ENCODE measurements at places on chromosomes 1 and 21.

GRCh38 chr1:16015960-16016901 is 1.6 kb downstream of the HSPB7 start:
- no peak for DNase-seq

- DNase-seq, result no peak
These were observed 220.4 kb upstream of the CAMK1G start for GRCh38 chr1:209363112-209363511.

DNA sequence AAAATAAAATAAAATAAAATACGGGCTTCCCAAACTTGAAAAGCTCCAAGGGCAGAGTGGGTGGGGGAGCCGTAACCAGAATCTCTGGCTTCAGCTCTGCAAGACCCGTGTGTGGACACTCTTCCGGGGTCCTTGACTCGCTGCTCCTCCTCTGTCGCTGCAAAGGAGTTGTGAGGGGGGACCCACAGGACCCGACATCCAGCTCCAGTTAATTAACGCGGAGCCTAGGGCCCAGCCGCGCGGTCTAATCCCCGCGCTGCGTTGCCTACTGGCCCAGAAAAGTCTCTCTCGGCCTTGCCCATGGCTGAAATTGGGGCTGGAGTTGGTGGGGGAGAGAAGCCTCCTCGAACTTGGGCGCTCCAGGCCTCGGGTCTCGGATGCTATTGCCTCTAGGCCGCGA is 1.8 kb downstream of the LMX1A start:
- DNase-seq, result no peak

DNA sequence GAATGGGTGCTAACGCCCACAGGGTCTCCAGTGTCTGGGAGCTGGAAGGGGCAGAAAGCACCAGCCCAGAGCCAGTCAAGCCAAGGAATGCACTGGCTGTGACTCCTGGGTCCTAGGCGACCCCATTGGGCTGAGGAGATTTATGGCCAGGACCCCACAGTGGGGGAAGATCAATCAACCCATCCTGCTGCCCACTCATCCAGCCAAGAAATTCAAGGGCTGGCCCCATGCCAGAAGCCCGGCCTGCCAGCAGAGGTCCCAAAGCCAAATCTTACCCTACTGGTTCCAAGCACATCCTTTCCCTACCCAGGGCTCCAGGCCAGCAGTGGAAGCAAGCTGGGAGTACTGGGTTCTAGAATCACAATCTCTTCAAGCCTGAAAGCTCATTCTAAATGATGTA is 6.8 kb upstream of the PDZK1IP1 start:
- DNase-seq, result no peak

GRCh38 chr1:101183388-101183699 is 53.5 kb upstream of the S1PR1 start:
- no peak for DNase-seq

DNA sequence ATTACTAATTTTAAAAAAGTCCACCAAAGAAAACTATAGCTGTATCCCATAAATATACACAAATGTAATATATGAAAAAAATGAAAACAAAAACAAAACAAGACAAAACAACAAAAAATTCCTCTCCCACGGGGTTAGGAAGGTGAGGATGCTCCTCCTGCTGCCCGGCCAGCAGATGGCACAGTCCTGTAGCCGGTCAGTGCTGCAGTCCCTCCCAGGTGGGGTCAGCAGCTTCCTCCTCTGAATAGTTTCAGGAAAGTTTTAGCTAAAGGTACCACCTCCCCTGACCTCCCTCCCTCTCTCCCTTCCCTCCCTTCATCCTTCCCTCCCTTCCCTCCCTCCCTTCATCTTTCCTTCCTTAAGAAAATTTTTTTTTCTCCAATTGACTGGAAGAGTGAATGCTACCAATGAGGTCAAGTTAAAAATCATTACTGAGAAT is 67.8 kb upstream of the BCL10 start:
- no peak for DNase-seq

GRCh38 chr1:204792354-204792692 is 78.3 kb upstream of the NFASC start:
- no peak for DNase-seq

DNA sequence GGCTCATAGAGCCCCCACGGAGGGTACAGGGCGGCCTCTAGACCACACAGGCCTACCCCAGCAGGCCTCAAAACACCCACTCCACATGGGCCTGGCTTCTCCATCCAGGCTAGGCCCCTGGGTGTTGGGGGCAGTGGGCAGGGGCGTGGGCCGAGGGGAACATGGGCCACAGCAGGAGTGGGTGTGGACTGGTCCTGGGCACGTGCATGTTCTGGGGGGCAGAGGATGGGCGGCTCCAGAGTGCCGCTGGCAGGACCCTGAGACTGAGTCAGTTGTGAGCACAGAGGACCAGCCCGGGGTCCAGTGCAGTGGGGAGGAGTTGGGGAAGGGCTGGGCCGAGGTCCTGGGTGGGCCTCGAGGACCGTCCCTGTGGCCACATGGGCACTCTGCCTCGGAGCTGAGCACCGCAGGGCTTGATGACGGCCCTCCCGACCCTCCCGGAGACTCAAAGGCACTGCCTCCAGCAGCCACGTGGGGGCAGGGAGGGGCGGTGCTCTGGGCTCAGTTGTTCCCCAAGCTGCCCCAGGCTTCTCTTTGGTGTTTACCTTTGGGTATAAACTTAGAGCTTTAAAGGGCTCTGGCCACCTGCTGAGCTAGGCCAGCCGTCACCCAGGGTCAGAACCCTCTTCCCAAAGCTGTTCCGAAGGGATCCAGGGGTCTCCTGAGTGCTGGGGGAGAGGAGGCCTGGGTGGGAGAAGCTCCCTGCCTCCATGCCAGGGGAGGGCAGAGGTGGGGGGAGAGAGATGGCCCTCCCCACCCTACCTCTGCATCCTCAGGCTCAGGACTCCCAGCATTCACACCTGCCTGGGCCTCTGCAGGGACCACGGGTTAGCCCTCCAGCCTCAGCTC is 79.9 kb downstream of the MORN1 start:
- no peak for DNase-seq

DNA sequence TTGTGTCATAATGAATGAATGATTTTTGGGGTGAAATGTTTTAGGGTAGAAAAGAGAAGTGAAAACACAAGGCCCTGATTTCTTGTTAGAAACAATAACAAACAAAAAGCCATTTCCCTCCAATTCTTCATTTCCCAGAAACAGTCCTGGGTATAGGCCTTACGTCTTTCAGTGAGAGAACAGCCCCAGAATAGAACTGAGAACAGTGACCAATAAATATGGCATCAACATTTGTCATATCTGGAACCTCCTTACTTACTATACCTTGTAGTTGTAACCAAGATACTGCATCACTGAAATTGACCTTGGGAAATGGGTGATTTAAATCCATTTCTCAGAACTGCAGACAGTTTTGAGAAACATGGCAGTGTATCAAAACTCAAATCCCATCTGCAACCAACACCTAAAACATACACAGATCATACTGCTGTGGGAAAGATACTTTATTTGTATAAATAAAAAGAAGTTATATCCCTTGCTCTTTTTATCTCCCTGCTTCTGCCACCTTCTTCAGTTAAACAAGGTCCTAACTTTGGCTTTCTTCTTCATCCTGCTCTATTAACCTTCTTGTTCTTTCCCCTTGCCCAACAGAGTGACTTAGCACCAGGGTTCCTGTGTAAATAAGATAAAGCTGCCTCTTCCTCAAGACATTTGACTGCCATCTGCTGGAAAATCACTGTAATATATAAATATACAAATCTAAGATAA is 19.5 kb downstream of the XKR8 start:
- no peak for DNase-seq

GRCh38 chr1:213586587-213586972 is 401.2 kb upstream of the PROX1 start:
- DNase-seq, result no peak

- DNase-seq, result no peak
These were observed 34.2 kb downstream of the L1TD1 start for GRCh38 chr1:62228883-62229187.

- no peak for DNase-seq
These were observed 107.2 kb downstream of the FAF1 start for GRCh38 chr1:50852889-50853288.

- no peak for DNase-seq
These were observed 163.6 kb downstream of the RERE start for GRCh38 chr1:8653878-8654277.

GRCh38 chr1:243756529-243756928 is 93.5 kb downstream of the AKT3 start:
- no peak for DNase-seq

DNA sequence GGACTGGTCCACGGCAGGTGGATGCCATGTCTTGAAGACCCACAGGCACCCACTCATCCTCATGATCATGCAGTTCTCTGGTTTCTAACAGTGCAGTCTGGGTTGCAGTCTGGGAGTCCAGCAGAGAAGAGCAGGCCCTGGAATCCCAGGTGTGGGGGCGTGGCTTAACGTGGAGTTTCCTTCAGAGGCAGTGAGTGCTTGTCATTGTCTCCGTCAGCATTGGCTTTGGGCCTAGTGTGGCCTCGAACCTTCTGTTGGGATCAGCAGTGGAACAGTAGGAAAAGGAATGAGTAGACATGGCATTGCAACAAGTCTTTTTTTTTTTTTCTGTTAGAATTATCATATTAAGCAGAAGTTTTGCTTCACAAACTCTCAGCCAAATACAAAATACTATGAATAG is 12.8 kb downstream of the LGALS8 start:
- no peak for DNase-seq

- DNase-seq, result no peak
These were observed 15.3 kb upstream of the ZNF678 start for GRCh38 chr1:227548119-227548397.

DNA sequence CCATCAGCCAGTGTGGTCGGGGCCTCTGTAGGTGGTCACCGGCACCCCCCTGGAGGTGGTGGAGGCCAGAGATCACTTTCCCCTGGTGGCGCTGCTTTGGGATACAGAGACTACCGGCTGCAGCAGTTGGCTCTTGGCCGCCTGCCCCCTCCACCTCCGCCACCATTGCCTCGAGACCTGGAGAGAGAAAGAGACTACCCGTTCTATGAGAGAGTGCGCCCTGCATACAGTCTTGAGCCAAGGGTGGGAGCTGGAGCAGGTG is 961 bp downstream of the RBM15 start:
- DNase-seq, result no peak

- DNase-seq, result no peak
These were observed 35.8 kb upstream of the CD34 start for GRCh38 chr1:207946756-207947155.

DNA sequence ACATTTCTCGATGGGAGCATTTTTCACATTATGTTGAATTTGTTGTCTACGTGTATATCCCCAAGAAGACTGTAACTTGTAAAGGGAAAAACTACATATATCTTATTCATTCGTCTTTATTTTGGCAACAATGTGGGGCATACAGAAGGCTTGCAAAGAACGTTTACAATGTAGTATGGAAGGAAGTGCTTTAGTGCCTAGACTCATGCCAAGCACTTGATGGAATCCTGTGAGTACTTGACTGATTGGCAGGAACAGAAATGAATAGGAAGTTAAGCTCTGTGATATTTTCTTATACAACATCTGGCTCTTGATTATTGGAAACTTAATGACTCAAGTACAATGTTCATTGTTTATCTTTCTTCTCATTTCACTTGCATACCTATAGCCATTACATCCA is 284.4 kb downstream of the LRRC7 start:
- DNase-seq, result no peak

- DNase-seq, result no peak
These were observed 37.8 kb upstream of the ZNF326 start for GRCh38 chr1:89957107-89957506.

DNA sequence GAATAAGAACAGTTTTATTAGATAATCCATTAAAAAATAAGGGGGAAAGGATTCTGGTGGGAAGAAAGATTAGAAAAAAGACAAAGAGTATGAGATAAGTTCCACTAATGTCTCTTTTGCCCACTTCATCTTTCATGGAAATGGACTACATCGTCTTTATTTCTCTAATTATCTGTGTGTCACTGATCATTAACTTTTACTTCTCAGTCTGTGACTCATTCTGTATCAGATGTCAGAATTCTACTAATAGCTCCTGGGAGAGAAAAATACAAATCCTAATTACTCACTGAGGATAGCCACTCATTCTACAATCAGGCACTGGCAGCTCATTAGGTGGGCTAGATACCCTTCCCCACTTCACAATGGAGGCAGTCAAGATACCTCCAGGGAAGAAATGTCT is 41.7 kb downstream of the ILDR2 start:
- no peak for DNase-seq

GRCh38 chr1:185480545-185480944 is 163.5 kb upstream of the IVNS1ABP start:
- DNase-seq, result no peak

- DNase-seq, result no peak
These were observed 3.9 kb downstream of the NCAM2 start for GRCh38 chr21:21002153-21002552.

GRCh38 chr1:53147174-53147573 is 4.7 kb upstream of the SLC1A7 start:
- no peak for DNase-seq

GRCh38 chr1:162228586-162228985 is 148.1 kb downstream of the SPATA46 start:
- no peak for DNase-seq

GRCh38 chr1:214391873-214392645 is 111.1 kb downstream of the SMYD2 start:
- no peak for DNase-seq
